ENCODE measurements at places on chromosomes 7 and 10.

GRCh38 chr7:71574153-71574860 is 442.4 kb downstream of the GALNT17 start:
- DNase-seq = no peak

GRCh38 chr10:125149036-125149679 is 11.2 kb downstream of the CTBP2 start:
- peak; percentile 30 for DNase-seq

- peak; percentile 57 for DNase-seq
Measured at GRCh38 chr10:15106352-15107013, 9.3 kb downstream of the RPP38 start.

DNA sequence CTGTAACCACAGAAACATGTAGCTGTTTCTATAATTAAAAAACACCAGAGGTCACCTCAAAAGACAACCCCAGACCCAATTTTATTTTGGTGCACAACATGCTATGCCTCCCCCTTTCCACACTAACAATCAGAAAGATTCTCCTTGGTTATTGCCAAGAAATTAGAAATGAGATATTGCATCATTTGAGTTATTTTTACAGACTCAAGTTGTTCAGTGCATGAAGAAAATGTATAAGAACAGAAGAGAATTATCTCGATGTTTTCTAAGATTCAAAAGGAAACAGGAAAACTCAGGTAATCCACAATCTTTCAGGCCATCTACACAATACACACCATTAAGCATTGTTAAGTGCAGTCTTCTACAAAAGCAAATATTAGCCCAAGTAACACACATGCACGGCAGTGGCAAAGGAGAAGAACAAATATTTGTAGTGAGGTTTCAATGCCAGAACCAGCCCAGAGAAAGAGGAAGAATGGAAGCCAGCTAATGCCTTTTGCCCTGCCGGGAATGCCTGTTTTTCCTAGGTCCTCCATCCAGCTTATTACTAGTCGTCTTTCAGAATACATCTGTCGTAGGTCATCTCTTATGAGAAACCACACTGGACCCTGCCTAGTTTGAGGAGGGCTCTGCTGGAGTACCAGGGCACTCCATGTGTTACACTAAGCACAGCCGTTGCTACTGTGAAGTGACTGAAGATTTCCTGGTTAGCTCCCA is 67.6 kb upstream of the C1GALT1 start:
- DNase-seq = peak; percentile 11

DNA sequence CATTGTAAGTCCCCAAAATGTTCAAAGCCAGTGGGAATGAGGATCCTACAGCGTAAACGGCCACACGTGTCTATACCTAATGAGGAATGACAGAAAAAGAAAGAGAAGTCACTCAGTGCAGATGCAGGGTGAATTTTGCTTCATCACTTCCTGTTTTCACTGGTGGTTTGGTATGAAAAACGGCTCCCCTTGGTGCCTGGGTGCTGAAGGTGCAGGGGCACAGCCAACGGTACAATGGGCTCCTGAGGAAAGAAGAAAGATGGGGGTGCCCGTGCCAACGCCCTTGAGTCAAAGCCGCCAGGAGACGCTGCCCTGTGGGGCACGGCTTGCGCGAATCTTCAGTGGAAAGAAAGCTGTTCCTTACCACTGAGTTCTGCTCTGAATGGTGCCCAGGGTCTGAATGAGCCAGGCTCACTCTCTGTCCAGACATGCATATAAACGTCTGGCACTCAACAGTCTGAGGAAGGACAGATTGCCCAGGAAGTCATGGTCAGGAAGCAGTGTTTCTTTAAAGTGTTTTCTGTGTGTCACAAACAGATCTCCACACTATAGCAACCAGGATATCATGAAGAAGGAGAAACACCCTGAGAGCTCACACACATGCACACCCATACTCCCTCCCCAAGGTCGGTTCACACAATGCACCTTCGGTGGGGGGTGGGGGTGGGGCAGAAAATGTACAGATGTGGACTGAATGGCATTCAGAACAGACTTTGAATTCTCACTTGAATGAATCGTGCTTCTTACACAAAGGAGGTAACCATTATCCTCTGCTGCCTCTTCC is 105.8 kb downstream of the ELMO1 start:
- no peak for DNase-seq

- no peak for DNase-seq
Measured at GRCh38 chr10:34933676-34934075, 118.6 kb upstream of the PARD3 start.

DNA sequence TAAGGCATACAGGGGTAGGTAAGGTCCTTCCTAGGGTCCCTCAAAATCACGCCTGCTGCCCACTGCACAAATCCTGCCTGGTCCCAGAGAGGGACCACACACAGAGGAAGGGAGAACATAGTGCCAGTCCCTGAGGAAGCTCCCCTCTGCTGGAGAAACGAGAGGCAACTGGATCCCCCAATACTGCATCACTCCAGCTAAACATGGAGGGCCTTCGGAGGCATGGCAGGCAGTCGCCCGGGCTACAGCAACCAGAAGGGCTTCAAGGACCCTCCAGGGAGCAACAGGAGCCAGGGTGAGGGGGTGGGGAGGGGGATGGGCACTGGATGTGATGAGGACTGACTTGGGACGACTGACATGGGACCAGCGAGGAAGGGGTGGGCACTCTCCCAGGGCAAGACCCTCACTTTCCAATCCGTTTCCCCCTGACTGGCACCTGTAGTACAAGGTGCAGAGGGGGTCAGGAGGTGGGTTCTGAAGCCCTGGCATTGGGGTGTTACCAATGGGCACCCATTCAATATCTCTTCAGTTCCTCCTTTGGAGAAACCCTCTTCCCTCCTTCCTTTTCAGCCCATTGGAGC is 21.7 kb downstream of the DDIT4 start:
- no peak for DNase-seq

DNA sequence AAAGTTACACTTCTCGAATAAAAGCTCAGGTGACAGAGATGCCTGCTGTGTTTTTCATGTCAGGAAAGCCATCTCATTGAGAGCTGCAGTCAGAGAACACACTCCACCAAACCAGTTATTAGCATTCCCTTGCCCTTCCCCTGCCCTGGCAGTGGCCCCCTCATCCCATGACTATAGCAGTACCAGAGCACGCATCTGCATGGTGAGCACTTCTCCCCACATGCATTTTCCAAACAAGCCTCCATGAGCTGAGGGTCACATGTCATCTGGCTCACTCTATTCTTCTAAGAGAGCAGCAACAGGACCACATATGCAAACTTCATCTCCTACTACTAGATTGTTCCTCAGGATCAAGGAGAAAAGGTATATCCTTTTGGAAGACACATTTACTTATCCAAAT is 42.4 kb upstream of the FGL2 start:
- no peak for DNase-seq

DNA sequence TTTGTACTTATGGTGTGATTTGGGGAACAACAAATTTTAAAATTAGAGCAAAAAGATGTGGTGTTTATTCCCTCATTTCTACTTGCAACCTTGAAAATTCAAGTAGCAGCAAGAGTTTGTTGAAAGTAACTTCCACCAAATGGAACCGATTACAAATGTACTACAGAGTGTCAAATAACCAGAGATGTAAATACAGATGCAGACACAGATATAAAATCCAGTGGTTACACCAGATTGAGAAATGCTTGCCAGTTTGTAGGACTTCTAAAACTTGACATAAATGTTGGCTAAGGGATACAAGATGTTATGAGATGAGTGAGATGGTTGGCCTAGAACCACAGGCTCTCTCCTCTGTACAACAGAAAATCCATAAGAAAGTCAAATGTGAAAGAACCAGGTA is 162.1 kb downstream of the DIP2C start:
- no peak for DNase-seq

- no peak for DNase-seq
Measured at GRCh38 chr10:110779489-110779888, 92.2 kb upstream of the PDCD4 start.

GRCh38 chr10:35304649-35305048 is 31.7 kb upstream of the CCNY start:
- no peak for DNase-seq

GRCh38 chr10:123990889-123991288 is 99.3 kb upstream of the CPXM2 start:
- DNase-seq = no peak

- no peak for DNase-seq
Measured at GRCh38 chr7:7166318-7166717, 16.0 kb upstream of the C1GALT1 start.

DNA sequence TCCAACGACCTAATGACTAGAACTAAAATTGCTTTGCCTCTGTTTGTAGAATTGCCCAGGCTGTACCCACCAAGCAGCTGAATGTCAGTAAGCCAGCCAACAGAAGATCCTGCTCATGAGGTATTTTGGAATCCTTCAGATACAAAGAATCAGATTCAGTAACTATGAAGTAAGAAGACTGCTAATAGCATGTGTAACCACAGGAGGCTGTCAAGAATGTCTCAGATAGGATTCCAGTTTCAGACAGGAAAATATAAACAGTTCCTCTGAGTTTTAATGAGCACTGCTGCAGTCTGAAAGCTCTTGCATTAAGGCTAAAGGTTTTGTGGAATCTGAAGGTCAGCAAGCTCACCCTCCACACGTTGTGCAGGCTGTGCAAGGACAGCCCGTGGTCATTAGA is 112.6 kb upstream of the ADAM12 start:
- DNase-seq = no peak

DNA sequence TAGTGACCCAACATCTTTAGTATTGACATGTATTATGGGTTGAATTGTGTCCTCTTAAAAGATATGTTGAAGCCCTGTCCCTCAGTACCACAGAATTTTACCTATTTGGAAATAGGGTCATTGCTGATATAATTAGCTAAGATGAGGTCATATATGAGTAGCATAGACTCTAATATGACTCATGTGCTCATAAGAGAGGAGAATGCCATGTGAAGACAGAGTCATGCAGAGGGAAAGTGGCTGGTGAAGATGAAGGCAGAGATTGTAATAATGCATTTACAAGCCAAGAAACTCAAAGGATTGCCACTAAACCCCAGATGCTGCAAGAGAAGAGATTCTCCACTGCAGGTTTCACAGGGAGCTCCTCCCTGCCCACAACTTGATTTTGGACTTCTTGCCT is 496.4 kb downstream of the KIF20B start:
- no peak for DNase-seq

- DNase-seq = no peak
Measured at GRCh38 chr10:125802131-125802530, 20.9 kb downstream of the UROS start.

DNA sequence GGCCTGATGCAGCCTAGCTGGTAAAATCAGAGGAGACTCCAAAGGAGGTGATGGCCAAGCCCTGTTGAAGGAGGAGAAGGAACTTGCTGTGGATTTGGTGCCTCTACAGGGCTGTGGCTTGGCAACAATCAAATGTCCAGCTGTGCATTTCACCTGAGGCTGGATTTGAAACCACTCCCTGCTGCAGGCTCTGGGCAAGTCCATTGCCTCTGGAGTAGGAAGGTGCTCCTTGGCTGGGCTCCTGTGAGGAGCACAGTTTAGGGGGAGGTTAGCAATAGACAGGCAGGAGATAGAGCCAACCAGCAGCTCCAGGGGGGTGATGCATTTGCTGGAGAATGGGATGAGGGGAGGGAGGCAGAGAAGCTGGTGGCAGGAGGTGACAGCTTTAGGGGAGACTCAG is 26.5 kb downstream of the CDH23 start:
- DNase-seq = no peak

GRCh38 chr10:96488161-96488935 is 25.4 kb downstream of the TLL2 start:
- no peak for DNase-seq

- no peak for DNase-seq
Measured at GRCh38 chr10:35639021-35639727, 2.9 kb downstream of the FZD8 start.

DNA sequence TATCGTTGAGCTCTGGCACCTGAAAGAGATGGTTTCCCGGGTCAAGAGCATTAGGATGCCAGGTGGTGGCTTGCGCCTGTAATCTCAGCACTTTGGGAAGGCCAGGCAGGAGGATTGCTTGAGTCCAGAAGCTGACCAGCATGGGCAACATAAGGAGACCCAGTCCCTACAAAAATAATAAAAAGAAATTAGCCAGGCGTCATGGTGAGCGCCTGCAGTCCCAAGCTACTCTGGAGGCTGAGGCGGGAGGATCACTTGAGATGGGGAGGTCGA is 6.1 kb upstream of the KCP start:
- no peak for DNase-seq

DNA sequence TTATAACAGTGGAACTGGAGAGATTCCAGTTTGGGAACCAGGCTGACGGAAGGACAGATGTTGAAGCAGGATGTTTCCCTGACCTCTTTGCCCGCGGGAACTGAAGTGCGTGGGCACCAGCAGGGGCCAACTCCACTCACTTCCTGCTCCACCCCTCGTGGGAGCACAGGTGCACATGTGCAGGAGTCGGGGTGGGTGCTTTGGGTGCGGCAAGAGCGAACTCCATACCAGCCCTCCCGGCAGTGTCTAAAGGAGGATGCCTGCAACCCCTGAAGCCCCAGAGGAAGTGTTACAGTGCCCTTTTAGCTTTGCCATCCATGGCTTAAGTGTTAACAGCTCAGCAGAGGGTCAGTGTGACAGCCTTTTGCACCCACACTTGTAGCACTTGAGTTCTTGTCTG is 27.4 kb upstream of the UBE3C start:
- no peak for DNase-seq

- no peak for DNase-seq
Measured at GRCh38 chr10:110042181-110042580, 34.4 kb downstream of the ADD3 start.

DNA sequence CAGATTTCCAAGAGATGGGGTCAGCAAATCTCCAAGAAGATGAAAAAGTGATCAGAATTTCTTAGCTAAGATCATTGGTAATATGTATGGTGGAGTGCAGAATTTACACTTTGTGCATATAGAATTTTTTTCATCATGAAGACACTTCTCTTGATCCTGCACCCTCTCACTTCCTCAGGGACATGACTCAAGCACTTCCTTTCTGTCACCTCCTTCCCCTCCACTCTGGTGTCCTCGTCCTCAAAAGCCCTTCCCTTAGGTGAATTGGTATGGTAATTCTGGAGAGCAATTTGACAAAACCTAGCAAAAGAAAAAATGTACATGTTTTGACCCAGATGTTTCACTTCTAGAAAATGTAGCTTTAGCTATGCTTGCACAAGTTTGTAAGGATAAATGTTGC is 18.1 kb downstream of the CALN1 start:
- DNase-seq = no peak

DNA sequence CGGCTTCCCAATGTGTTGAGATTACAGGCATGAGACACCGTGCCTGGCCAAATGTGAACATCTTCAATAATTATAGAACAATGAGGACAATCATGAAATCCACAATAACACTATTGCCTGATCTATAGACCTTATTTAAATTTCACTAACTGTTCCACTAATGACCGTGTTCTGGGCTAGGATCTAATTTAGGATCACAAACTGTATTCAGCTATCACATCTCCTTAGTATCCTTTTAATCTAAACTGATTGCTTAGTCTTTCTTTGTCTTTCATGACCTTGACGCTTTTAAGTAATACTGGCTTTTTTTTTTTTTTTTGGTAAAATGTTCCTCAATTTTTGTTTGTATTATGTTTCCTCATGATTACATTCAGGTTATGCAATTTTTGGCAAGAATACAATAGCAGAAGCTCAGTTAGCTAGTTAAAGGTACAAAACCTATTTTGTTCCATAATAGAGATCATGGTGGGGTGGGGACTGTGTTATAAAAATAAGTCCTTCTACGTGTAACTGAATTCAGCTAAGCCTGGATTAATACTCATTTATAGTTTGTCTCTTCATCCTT is 158.4 kb downstream of the AOAH start:
- DNase-seq = no peak
